Immature natural killer cell (primary cell): ENCODE measurements at places on chromosomes 3 and 15.
A peak's percentile ranks its signal among the peaks of the same experiment; 100 is the strongest.

- DNase-seq, result peak; percentile 94
Observed at GRCh38 chr15:90838139-90838538, 30.2 kb upstream of the FURIN start.

- no peak for DNase-seq
Observed at GRCh38 chr3:110430146-110430545, 641.5 kb upstream of the NECTIN3 start.

DNA sequence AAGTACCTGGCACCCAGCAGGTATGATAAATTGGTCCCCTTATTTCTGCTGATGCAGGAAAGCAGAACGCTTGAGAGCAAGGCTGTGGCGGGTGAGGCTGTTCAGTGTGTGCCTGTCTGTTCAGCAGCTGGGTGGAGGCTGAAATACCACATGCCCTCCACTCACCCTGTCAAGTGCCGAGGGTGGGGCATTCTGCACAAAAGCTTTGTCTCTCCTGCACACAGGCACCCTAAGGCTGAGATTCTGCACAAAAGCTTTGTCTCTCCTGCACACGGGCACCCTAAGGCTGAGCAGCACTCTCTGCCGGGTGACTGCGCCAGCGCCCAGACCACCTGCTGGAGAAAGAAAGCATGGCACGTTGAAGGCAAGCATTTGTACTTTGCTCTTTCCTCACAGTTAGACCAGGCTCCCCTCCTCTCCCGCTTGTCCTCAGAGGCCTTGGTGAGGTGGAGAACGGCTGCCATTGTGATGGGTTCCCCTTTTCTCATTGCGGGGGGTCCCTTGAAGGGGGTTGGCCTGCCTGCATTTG, 97.5 kb downstream of the BDH1 start:
- DNase-seq, result no peak

DNA sequence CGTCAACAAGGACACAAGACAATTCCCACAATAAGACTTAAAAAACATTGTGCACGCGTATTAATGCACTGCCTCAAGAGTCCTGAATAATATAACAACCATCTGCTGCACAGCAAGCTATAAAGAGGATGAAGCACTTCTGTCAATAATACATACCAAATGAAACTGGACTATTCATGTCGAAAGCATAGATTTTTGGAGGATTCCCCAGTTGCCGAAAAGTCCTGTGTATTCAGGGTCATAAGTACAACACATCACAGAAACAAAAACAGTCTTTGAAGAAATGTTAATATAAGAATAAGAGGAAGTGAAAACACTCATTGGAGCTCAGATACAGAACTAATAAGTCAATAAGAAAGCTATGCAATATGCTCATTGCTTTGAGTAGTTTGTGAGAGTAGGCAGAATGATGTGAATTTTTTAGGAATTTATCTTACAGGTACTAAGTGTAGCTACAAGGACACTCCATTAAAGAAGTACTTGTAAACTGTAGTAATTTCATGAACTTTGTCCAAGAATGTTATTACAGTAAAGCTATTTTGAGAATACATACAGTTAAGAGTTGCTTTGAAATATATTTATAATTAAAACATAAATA, 31.6 kb downstream of the CBLB start:
- DNase-seq, result no peak

DNA sequence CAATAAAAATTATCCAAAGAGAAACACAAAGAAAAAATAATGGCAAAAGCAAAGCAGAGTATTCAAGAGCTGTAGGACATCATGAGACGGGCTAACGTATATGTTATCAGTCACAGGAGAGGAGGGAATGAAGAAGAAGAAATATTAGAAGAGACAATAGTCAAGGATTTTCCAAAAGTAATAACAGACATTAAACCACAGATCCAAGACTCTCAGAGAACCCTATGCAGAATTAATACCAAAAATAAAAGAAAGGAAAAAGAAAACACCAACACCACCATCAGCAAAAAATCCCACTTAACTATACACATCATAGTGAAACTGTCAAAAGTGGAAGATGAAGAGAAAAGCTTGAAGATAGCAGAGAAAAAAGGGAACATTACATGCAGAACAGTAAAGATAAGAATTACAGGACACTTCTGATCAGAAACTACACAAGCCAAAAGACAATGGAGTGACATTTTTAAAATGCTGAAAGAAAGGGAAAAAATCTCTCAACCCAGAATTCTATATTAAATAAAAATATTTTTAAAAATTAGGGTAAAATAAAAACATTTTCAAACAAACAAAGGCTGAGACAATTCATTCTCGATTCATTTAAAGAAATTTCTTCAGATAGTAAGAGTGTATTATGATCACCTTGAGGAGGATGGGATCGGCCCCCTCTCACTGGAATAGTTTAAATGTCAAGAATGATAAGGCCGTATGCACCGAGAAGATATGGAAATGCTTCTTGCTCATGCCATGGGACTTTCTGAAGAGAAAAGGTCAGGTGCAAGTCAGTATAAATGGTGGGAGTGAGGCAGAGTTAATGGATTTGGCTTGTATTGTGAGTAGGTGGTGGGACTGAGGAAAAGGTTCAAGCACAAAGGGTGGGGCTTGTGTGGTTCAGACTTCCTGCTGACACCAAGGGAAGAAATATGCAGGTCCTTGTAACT, 28.5 kb downstream of the TM2D3 start:
- no peak for DNase-seq

- DNase-seq, result no peak
Observed at GRCh38 chr3:107975529-107976201, 115.2 kb downstream of the CD47 start.

- DNase-seq, result no peak
Observed at GRCh38 chr3:197219619-197220018, 78.8 kb downstream of the DLG1 start.

GRCh38 chr3:154060238-154061000, 60.8 kb upstream of the ARHGEF26 start:
- DNase-seq, result no peak

GRCh38 chr3:11140030-11140712, 14.1 kb upstream of the HRH1 start:
- DNase-seq, result no peak

DNA sequence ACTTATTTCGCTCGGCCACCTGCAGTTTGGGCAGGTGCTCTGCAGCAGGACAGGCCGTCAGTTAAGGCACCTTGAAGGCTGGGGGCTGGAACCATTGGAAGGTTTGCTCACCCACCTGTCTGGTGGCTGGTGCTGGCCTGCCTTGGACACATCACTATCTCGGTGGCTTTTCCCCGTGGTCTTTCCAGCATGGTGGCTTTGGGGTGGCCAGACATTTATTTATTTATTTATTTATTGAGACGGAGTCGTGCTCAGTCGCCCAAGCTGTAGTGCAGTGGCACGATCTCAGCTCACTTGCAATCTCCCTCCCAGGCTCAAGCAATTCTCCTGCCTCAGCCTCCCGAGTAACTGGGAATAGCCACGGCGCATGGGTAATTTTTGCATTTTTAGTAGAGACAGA, 11.7 kb downstream of the ISG20 start:
- no peak for DNase-seq

- DNase-seq, result no peak
Observed at GRCh38 chr15:55742498-55742926, 440 bp downstream of the PRTG start.

DNA sequence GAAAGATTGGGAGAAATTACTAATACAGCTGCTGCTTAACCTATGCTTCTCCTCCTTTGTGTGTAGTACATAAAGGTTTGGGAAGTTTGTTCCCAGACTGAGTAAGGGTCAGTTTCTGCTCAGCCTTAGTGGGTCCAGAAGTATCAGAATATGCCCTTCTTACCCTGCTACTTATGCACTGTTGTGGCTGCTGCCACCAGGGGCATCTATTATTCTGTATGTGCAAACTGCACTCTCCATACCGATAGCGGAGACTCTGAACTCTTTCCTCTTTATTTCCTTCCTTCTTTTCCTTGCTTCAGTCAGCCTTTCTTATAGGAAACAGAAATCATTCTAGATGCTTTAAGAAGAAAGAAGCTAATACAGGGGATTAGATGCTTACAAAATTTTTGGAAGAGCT, 4.0 kb downstream of the NEDD4 start:
- DNase-seq, result no peak

- DNase-seq, result no peak
Observed at GRCh38 chr3:192207651-192208050, 519.7 kb downstream of the FGF12 start.

DNA sequence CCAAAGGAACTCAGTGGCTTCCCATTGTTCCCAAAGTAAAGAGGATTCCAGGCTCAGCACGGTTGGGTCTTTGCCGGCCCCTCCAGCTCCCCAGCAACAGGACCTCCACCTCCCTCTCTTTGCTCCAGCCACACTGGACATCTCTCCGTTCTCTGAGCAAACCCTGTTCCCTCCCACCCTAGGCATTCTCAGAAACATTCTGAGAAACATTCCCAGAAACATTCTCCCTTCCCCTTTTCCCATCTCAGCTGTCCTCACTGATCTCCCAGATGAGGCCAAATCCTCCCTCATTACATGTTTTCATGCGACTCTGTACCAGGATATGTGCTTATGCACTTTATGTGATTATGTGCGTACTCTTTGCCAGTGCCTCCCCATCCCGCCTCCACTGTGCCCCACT, 14.1 kb downstream of the CCDC33 start:
- DNase-seq, result no peak

DNA sequence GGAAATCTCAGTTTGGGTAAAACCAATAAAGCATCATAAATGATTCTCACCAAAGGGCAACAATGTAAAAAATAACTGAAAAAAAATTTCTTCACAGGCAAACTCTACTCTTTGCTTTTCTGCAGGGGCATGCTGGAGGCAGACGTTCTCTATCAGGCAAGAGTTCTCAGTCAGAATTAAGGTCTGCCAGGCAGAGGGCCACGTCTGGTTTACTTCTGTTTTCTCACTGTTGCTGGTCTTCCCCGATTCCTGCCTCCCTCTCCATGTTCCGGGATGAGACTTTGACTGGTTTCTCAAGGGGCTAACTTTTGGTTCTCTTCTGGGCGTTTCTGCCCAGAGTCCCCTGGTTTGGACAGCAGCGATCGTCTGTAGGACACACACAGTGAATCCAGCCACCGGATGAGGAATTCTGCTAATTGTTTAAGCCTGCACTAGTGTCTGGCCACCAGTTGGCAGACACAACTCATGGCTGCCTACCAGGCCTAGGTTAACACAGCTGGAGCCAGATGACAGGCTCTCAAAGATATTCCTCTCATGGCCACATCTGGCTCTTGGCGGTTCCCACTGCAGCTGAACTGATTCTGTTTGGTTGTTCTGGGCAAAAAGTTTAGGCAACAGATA, 273.1 kb downstream of the FOXP1 start:
- no peak for DNase-seq

DNA sequence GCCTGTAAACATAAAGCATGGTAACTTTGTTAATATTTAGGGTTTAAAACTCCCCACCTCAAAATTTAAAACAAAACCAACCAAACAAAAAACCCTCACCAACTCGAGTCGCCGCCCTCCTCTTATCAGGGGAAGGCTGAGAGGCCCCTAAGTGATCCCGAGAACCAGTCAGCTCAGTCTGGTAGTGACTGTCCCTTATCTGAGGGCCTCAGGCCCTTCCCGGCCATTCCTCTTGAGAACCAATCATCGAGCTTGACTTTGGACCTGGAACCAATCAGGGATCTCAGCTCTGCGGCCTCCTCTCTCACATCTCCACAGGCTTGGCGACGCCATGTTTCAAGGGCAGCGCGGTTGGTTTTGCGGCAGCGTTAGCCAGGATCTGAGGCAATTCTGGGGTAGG, at the start of gene TERB2:
Gene TERB2 (plus strand): TSS at position 300 of the 400 bp plus-strand sequence. CDS start 32 bp downstream, at position 332.
- no peak for DNase-seq

- DNase-seq, result no peak
Observed at GRCh38 chr15:70092464-70093027, 5.2 kb downstream of the TLE3 start.

DNA sequence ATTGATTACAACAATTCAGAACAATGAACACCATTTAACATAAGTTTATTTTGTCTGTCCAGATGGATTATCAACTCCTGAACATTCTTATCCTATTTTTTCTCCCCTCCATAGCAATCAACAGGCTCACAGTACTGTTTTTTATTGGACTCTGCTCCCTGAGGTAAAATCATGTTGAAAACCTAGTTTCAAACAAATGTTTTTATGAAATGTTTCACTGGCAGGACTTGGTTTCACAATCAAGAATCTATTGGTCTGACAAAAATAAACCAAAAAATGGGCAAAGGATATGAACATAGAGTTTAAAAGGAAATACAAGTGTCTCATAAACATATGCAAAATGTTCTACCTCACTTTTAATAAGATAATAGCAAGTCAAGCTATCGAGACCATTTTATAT, 2.6 kb upstream of the MYRIP start:
- DNase-seq, result no peak

- no peak for DNase-seq
Observed at GRCh38 chr3:143349455-143349854, 229.9 kb downstream of the CHST2 start.

- no peak for DNase-seq
Observed at GRCh38 chr3:194880940-194881925, 195.6 kb downstream of the FAM43A start.

DNA sequence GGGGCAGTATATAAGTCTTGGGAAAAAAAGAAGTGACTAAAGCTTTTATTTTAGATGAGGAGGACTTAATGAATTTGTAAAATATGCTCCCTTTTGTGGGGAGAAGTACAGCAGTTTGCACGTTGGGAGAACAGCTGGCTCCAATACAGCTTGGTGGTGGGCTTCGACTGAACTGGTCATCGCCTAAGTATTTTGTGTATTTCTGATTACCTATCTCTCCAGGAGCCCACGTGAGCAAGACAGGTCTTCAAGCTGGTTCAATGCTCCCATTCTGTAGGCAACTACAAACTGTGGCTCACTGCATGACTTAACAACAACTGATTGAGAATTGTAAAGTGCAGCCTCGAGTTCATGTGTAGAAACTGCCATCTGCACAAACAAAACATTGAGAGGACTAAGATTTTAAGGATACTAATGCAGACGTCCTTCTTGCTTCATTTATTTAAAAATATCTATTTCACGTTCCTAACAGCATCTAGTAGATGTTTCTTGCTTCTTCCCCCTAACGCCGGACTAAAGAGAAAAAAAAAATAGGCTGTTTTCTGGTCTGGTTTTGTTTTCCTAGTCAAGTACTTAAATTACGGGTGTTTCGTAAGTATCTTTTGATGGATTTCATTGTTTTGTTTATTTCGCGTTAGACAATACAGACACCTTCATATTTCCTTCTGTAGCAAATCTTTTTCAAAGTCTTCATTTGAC, 1.4 kb upstream of the GREM1 start:
- DNase-seq, result no peak

DNA sequence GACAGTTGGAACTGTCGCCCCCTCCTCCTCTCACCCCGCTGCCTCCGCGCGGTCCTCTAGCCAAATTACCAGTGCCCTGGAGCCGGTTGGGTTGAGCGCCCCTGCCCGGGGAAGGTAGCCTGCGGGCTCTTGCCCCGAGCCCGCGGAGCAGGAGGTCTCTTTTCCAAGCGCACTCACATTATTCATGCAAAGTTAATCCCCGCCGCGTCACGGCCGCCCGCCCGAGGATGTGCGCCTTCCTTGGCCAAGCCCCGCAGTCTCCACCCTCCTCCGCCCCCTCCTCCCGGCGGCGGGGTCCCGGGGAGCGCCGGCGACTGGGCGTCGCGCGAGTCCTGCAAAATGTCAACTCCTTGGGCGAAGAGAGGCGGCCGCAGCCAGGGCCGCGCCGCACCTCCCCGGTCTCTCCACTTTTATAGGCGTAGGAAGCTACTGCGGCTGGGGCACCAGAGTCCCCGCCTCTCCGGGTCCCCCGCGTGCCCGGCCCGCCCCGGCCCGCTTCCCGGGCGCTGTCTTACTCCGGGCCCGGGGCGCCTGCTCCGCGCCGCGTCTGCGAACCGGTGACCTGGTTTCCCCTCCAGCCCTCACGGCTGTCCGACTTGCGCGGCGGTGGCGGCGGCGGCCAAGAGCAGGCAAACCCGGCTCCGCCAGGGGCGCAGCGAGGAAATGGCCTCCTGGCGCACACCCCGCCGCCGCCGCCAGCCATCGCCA, at the start of gene THRB:
Gene THRB (minus strand): TSS at position 233 of the 708 bp plus-strand sequence.
- DNase-seq, result no peak
